ENCODE measurements at places on chromosomes 13 and 19. TPM values are rescaled to one million over a fixed set of nuclear protein-coding genes. Genes with fewer than 3 reads are reported as not detected.

The TYROBP gene
- total RNA-seq: 0.26 TPM

The LRRC4B gene
- 0.17 TPM for total RNA-seq

The KIR3DL1 gene
- total RNA-seq: not detected

The GFY gene
- total RNA-seq: not detected

The GTF3A gene
- total RNA-seq: 93.0 TPM

The RAB3D gene
- 15.4 TPM for total RNA-seq

The LGALS7 gene
- total RNA-seq: not detected
